Foreskin melanocyte (primary cell): ENCODE measurements at places on chromosomes 5 and 9.
A peak's percentile ranks its signal among the peaks of the same experiment; 100 is the strongest.

GRCh38 chr5:14041528-14042192, 97.2 kb upstream of the DNAH5 start:
- DNase-seq, result no peak

- no peak for DNase-seq
Observed at GRCh38 chr5:91058575-91058974, 324.5 kb downstream of the ARRDC3 start.

GRCh38 chr9:87596862-87597261, 99.2 kb downstream of the DAPK1 start:
- DNase-seq, result no peak

- no peak for DNase-seq
Observed at GRCh38 chr5:174273325-174273724, 227.8 kb downstream of the NSG2 start.

DNA sequence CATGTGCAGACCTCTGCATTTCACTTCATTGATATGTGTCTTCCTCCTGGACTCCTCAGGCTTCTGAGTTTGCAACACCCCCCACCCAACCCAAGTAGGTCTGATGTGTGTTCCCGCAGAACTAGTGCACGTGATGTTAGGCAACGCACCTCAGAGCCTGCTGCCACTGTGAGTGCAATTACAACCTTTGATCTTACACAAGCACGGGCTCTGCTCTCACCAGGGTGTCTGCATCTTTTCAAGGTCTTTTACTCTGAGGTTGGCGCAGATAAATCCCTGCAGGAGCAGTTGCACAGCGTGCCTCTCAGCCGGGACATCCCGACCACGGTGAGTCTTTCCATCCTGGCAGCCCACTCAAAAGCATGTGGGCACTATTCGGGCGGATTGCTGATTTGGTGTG, 80.1 kb downstream of the EGFLAM start:
- DNase-seq, result no peak

- no peak for DNase-seq
Observed at GRCh38 chr5:41191249-41191648, 22.1 kb downstream of the C6 start.

DNA sequence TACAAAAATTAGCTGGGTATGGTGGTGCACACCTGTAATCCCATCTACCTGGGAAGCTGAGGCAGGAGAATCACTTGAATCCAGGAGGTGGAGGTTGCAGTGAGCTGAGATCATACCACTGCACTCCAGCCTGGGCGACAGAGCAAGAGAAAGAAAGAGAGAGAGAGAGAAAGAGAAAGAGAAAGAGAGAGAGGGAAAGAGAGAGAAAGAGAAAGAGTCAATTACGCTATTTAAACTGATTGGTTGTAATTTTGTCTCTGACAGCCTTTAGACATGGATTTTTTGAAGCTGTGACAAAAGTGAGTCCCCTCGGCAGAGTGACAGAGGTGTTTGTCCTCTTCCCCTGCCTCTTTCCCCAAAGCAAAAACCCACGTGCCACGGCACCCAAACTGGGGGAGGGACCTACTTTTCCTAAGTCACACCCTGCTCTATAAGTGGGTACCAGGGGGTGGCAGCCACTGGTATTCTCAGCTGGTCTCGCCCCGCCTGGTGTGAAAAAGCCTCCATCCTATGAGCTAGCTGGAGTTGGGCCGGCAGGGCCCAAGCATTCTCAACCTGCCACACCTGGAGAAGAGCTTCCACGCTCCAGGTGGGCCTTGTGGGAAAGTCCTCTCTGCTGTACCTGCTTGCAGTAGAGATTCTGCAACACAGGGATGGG, 3.4 kb upstream of the CFAP157 start:
- DNase-seq, result no peak

- DNase-seq, result no peak
Observed at GRCh38 chr9:91810286-91810905, 139.6 kb downstream of the ROR2 start.

- DNase-seq, result no peak
Observed at GRCh38 chr5:31335456-31335855, 142.0 kb downstream of the CDH6 start.

DNA sequence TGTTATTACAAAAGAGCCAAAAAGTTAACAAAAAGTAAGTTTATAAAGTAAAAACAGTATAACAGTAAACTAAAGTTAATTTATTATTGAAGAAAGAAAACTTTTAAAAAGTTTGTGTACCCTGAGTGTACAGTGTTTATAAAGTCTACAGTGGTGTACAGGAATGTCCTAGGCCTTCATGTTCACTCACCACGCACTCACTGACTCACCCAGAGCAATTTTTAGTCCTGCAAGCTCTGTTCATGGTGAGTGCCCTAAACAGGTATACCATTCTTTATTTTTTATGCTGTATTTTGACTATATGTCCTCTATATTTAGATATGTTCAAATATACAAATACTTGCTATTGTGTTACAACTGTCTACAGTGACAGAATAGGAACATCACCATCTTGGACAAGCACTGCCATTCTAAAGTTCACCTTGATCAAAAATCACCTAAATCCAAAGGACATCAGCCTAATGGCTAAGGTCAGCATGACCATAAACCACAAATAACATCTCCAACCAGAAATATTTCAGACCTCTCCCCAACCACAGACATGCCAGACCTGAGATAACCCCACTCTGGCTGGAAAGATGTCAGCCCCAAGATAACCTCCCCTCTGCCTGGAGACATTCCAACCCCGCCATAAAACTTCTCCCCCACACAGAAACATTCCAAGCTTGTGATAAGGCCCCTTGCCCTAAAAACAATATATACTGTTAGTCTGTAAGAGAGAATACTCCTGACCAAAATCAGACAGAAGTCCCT, 56.1 kb downstream of the AGXT2 start:
- no peak for DNase-seq

DNA sequence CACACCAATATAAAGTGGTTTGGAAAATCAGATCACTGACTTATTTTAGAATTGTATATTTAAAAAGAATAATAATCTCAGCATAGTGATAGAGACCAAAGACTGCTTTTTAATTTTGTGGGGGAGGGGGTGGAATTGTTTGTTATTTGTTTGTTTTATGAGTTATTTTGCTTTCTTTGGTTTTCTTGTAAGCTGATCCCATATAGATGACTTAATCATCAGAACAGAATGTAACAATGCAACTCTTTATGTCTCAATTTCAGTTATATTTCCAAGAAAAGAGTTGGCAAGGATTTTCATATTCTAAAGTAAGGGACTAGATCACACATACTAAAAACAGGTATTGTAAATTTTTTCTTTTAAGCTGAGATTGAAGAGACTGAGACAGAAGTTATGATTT, 984.9 kb downstream of the TLE4 start:
- peak; percentile 11 for DNase-seq

- no peak for DNase-seq
Observed at GRCh38 chr5:132258102-132259068, 889 bp downstream of the PDLIM4 start.

DNA sequence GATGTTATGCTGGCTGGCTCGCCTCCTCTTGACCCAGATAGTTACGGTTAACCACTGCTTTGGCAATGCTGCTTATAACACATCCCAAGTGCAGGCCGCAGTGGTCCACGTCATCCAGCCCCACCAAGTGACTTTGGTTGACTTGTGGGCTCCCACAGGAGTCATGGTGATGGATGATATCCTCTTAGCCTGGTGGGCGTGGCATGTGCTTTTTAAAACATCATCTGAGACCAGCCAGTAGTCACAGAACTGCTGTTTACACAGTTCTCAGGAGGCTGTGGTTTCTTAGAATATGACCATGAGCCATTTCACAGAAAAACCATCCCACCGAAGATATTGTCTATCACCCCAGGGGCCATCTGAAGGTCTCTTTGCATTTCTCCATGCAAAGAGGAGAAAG, 216.9 kb downstream of the SH3GL2 start:
- DNase-seq, result no peak
